Fibroblast of pulmonary artery (primary cell): ENCODE measurements at places on chromosomes 6 and 20.
A peak's percentile ranks its signal among the peaks of the same experiment; 100 is the strongest.

GRCh38 chr20:20225325-20226043 lies 142.4 kb upstream of the INSM1 start:
- DNase-seq: no peak

GRCh38 chr6:106098383-106099234 lies 12.5 kb downstream of the PRDM1 start:
- peak; percentile 72 for DNase-seq

GRCh38 chr20:63041776-63042175 lies 35.0 kb upstream of the BHLHE23 start:
- DNase-seq: no peak

DNA sequence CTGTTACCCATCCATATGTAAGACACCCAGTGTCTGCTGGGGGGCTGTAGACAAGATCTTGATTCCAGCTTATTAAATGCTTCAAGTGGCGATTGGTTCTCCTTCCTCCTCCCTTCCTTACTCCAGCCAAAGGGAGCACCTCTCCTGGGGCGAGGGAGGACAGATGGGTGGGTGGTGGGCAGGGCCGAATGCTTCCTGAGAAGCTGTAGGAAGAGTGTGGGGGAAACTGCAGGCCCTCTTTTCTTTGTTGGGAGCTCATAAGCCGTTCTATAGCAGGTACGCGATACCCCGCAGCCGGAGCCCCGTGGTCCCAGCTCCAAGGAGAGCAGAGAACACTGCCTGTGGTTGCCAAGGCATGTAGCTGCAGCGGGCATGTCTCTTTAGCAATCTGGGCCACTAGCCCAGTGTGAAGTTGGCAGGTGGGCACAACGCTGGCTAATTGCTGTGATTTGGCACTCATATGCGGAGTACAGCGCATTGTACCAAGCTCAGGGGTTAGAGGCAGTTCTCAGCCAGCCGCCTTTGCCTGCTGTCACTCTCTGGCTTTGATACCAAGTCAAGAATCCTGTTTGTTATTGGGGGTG lies 14.7 kb upstream of the KCNG1 start:
- DNase-seq: no peak

DNA sequence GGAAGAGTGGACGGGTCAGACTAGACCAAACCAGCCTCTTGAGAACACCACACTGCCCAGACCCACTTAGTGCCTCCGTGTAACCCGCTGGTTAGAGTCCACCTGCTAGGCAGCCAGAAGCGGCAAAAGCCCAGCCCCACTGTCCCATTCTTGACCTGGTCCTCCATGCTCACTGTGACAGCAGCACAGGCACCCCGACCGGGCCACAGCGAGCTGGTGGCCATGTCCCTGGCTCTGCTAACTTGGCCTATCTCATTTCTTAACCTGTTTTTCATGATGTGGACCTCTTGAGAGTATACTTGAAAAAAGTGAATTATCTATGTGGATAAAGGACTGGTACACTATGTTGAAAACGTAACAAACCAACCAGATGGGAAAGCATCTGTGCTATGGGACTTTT lies 44.9 kb upstream of the TMEM181 start:
- no peak for DNase-seq

GRCh38 chr6:53916804-53917463 lies 122.1 kb downstream of the LRRC1 start:
- DNase-seq: no peak
